T-helper 2 cell treated with Interferon-gamma antibody and Interleukin-4, amounts not matched to agents 5 μg/mL and 100 μg/mL, for 36 hours (primary cell): ENCODE measurements at places on chromosomes 2 and 18.

DNA sequence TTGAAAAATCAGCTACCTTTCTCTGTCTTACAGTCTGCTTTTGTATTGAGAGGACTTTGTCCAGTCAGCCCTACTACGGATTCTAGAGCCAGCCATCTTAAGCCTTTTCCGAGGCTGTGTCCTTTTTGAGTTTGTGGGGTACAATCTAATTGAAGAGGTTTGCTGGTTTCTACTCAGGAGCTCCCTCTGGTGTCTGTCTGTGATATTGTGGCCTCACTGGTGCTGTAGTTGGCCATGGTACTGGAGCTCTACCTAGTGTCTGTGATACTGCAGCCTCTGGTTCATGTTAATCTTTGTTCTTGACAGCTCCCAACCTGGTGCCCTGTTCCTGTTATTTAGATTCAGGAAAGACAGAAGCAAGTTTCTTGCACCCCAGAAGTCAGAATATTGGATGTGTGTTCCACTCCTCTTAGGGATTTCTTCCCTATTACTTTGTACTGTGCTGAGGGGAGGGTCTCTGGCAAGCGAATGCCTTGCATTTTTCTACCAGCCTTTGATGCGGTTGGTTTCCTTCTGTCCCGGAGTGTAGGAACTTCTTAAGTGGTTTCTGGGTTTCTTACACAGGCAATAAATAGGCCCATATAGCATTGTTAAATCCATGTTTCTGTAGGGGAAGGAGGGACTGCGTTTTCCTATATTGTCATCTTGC lies 78.5 kb downstream of the ACSL3 start:
- H3K36me3 ChIP-seq, result peaks cover 41% of the 10 kb centered on the region
- peaks cover 6% of the 10 kb centered on the region for H3K4me1 ChIP-seq
- H3K27ac ChIP-seq, result no peak overlapping the region
- H3K4me3 ChIP-seq, result no peak overlapping the region
- DNase-seq, result peak; percentile 46

GRCh38 chr2:14536976-14537375 lies 95.5 kb upstream of the LRATD1 start:
- no peak for DNase-seq
- no peaks in the 10 kb centered on the region for H3K4me1 ChIP-seq
- H3K4me3 ChIP-seq, result no peak overlapping the region
- H3K27ac ChIP-seq, result no peak overlapping the region
- H3K27me3 ChIP-seq, result no peaks in the 10 kb centered on the region

DNA sequence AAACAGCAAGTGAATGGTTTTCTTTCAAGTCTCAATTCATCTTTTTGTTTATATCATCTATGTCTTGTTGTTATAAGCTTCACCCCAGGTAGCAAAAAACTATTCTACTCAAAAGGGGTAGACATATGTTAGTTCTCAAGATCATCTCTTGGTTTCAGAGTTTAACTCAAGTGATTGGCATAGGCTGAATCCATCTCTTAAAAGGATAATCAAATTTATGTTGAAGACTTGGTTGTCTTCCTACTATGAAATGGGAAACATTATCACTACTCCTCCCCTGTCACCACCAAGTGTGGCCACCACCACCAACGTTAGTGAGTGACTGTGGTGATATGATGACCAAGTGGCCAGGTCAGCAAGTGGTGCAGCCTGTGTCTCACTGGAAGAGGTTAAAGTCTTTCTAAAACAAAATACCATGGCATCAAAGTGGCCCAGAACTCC lies 1.5 kb downstream of the IL1B start:
- peaks cover 17% of the 10 kb centered on the region for H3K27me3 ChIP-seq
- no peak overlapping the region for H3K27ac ChIP-seq
- no peaks in the 10 kb centered on the region for H3K36me3 ChIP-seq

DNA sequence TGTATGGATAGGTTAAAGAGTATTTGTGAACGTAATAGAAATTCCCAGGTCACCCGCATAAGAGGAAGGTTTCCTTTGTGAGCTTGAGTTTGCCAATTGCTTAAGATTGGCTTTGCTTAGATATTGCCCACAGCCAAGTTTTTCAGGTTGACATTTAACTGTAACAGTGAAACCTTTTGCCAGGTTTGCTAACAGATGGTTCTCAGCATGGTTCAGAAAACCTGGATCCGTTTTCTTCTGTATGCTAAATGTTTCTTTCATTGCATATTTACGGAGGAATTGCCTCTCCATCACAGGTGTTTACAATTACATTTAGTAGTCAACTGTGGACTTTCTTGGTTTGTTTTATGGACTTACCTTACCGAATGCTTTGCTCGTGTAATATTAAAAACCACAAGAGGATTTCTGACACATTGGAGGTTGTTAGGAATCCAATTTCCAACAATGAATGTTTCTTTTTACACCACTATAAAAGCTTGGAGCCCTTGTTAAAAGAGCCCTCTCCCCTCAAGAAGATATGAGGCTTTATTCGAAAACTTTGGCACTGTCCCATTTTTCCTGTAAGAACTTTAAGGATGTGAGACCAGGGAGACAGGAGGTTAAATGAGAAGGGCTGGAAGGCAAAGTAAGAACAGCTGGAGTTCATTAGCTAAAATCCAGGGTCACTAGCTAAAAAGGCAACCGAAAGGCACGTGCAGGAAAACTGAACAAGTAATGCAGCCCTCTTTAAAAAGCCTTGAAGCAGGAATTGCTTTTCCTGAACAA lies 7.8 kb downstream of the CDK15 start:
- H3K4me3 ChIP-seq, result no peak overlapping the region
- no peak overlapping the region for H3K27ac ChIP-seq
- peaks cover 16% of the 10 kb centered on the region for H3K27me3 ChIP-seq
- no peaks in the 10 kb centered on the region for H3K36me3 ChIP-seq
- H3K4me1 ChIP-seq, result no peaks in the 10 kb centered on the region

DNA sequence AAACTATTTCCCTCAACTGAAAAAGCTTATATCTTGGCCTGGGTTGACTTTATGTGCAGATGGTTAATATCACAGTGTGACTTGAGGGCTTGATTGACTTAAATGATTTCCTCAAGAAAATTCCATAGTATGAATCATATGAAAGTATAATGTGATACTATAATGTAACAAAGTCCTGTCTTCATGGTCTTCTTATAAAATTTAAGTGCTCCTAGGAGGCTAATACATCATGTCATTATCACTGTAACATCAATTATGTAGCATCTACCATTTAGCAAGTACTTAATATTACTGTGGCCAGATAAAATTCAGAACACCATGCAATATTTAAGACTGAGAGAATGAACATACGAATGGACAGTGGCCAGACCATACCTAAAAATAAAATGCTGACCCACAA lies 276.1 kb downstream of the RIT2 start:
- H3K27me3 ChIP-seq, result no peaks in the 10 kb centered on the region
- H3K4me3 ChIP-seq, result no peak overlapping the region
- no peaks in the 10 kb centered on the region for H3K36me3 ChIP-seq
- H3K27ac ChIP-seq, result no peak overlapping the region

GRCh38 chr2:230254152-230254881 lies 28.8 kb downstream of the SP140 start:
- H3K36me3 ChIP-seq, result peaks cover 32% of the 10 kb centered on the region
- H3K4me3 ChIP-seq, result no peak overlapping the region
- H3K27me3 ChIP-seq, result no peaks in the 10 kb centered on the region
- DNase-seq, result peak; percentile 75
- H3K27ac ChIP-seq, result no peak overlapping the region

- H3K4me1 ChIP-seq, result no peaks in the 10 kb centered on the region
- H3K36me3 ChIP-seq, result no peaks in the 10 kb centered on the region
- no peak overlapping the region for H3K4me3 ChIP-seq
- DNase-seq, result no peak
Observed at GRCh38 chr2:145460112-145460511, 940.2 kb upstream of the ZEB2 start.

GRCh38 chr2:52064234-52064633 lies 1032.3 kb upstream of the NRXN1 start:
- no peaks in the 10 kb centered on the region for H3K4me1 ChIP-seq

DNA sequence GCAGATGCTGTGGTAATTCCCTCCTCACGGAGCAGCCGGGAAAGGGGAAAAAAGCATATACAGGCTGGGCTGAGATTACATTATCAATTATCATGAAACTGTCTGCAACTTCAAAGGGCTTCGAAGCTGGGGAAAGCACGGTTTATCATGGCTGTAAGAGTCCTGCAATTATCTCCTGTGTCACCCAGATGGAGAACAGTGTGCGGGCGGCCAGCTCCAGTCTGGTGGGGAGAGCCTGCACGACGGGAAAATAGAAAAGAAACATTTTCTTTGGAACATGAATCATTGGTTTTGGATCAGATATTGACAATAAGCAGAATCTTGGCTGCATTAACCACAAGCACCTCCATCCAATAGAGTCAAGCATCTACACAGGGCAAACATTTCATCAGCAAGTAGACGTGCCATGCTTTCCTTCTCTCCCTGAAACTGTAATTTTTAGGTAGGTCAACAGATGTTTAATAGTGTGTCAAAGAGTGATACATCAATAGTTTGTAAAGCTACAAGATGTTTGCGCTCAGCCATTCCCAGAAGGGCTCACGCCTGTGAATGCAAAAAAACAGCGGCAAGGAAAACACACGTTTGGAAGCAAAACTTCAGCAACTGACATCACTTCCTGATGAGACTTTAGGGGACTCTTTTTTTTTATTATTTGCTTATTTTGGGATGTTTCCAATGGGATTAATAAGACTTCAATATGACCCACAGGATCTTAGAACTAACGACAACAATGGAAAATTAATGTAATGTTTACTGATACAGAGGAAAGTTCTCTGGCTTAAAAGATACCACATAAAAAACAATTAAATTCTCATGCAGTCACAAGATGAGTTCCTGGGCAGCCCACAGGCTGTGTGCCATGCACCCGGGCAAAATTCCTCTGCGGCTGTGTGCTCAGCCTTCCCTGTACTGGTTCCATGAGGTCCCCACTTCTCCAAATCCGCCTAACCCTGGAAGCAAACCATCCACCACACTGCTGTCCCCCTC lies 111.0 kb upstream of the SALL3 start:
- H3K4me1 ChIP-seq, result no peaks in the 10 kb centered on the region
- no peak overlapping the region for H3K27ac ChIP-seq
- H3K4me3 ChIP-seq, result no peak overlapping the region
- H3K36me3 ChIP-seq, result no peaks in the 10 kb centered on the region
- DNase-seq, result no peak
- no peaks in the 10 kb centered on the region for H3K27me3 ChIP-seq

DNA sequence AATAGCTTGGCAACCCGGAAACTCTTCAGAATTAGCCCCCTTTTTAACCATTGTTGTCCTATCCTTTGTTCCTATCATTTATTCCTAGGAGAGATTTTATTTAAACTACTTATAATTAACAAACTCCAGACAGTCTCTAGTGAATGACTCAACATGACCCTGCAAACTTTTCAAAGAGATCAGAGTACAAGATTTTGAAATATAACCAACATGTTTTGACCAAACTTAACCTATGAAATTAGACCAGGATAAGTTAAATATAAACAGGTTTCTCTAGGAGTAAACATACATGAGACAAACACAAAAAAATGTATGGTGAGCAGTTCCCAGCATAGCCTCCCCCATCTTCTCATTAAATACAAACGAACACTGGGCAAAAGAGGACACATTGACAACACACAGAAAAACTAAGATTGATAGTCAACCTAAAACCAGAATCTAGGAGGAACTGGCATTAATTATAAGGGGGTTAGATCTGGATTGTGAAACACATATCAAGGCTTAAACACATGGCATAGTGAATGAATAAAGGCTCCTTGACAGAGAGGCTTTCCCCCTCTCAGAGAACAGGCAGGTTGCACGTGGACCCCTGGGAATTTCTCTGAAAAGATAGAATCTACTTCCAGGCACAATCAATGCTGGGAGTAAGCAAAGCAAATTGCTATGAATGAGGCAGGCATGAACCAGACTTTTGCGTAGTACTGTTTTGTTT lies 284.1 kb downstream of the IRS1 start:
- H3K27ac ChIP-seq, result no peak overlapping the region
- H3K27me3 ChIP-seq, result no peaks in the 10 kb centered on the region
- DNase-seq, result no peak
- no peaks in the 10 kb centered on the region for H3K4me1 ChIP-seq
- H3K4me3 ChIP-seq, result no peak overlapping the region

GRCh38 chr2:18167871-18168270 lies 289.4 kb downstream of the KCNS3 start:
- H3K36me3 ChIP-seq, result no peaks in the 10 kb centered on the region
- no peaks in the 10 kb centered on the region for H3K27me3 ChIP-seq
- no peaks in the 10 kb centered on the region for H3K4me1 ChIP-seq
- DNase-seq, result no peak
- H3K4me3 ChIP-seq, result no peak overlapping the region
- no peak overlapping the region for H3K27ac ChIP-seq
